ENCODE measurements at places on chromosomes 2 and 18. TPM values are rescaled to one million over a fixed set of nuclear protein-coding genes. Genes with fewer than 3 reads are reported as not detected.

The SH3RF3 gene
- 5.6 TPM for polyA plus RNA-seq

GRCh38 chr2:213246497-213247281 is 37.6 kb upstream of the SPAG16 start:
- peak; percentile 37 for DNase-seq

DNA sequence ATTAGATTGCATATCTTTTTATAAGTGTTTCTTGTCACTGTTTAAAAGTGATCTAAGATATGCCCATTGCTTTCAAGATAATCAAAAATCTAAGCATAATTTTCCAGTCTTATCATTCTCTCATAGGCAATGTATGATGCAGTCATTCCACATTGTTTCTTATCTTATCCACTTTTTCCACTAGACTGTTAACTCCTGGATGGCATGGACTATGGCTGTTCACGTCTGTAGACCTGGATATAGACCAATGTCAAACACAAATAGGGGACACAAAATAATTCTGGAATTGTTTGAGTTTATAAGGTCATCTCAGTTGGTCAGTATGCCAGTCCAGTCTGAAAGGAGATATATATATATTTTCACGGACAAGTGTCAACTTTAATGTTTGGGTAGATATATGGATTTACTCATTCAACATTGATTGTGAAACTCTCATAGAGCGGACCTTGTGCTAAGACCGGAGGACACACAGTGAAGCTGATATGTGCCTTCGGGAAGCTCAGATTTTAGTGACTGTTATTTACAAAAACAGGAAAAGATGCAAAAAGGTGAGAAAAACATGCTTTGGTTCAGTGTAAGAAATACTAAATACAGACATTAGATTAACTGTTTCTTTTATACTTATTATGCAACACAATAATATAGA is 689.4 kb upstream of the SLC8A1 start:
- no peak for DNase-seq

- DNase-seq, result no peak
These were observed 454.7 kb downstream of the CBLN2 start for GRCh38 chr18:72089432-72089831.

The SLC9A2 gene
- polyA plus RNA-seq, result 5.1 TPM

Measured in renal pelvis (tissue), 12 donors.